ENCODE measurements at places on chromosomes 4 and X.

GRCh38 chr4:185888676-185889075 is 76.7 kb upstream of the SORBS2 start:
- DNase-seq: no peak

DNA sequence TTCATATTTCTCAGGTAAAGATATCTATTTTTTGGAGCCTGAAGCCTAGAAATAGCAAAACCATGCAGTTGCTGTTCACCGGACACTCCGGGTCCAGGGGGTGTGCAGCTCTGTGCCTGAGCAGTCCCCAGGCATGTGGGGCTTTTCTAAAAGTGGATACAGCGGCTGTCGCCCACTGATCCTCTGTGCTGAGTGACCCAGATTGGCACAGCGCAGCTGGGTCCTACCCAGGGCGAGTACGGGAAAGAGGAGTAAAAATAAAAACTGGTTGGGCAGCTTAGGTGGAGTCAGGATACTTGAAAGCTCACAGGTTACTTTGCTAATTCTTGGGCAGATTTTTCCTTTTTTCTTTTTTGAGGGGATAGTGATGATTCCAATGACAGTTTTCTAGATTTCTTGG is 118.8 kb downstream of the UCHL1 start:
- no peak for DNase-seq

GRCh38 chr4:113869743-113870375 is 108.3 kb upstream of the CAMK2D start:
- peak; percentile 31 for DNase-seq

DNA sequence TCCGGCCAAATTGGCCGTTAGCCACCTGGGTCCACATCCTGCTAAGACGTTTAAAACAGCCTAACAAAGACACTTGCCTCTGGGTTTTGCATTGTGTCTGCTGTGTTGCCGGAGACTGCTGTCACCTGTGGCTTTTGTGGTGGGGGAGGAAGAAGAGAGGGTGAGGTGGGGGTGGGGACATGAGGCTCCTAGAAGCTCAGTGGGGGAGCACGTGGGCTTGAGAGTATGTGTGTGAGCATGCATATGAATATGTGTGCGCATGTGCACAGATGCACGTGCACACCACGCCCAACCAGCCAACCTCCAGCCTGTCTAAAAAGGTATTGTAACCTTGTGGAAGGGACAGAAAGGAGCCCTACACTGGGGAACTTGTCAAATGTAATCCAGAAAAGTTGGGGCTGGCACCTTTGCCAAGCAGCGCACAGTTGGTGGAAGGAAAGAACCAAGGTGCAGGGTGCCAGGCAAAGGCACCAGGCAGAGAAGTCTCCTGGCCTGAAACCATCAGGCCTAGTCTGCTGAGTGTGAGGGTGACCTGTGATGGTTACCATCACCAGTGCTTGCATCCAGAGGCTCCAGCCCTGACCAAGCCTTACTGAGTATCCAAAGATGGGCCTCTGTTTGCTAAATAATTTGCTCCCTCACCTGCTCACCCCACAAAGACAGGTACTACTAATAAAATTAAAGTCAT is 10.1 kb upstream of the SASH3 start:
- DNase-seq: peak; percentile 87

- no peak for DNase-seq
These were observed 90.5 kb downstream of the FBXO8 start for GRCh38 chr4:174192943-174193342.

DNA sequence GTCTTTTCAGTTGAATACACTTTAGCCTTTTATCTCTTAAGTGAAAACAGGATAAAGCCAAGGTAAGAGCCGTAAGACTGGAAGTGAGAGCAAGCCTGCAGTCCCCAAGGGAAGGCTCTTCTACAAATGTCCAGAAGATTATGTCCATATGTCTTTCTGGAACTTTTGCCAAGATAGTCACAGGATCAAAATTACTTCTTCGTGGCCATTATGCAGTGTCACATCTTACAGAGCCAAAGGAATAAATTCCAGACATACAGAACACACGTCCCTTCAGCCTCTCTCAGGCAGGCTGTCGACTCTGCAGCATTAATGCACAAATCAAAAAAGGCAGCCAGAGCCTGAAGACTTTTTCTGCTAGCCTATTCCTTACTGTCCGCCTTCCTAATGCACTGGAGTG is 10.9 kb upstream of the GATB start:
- no peak for DNase-seq

DNA sequence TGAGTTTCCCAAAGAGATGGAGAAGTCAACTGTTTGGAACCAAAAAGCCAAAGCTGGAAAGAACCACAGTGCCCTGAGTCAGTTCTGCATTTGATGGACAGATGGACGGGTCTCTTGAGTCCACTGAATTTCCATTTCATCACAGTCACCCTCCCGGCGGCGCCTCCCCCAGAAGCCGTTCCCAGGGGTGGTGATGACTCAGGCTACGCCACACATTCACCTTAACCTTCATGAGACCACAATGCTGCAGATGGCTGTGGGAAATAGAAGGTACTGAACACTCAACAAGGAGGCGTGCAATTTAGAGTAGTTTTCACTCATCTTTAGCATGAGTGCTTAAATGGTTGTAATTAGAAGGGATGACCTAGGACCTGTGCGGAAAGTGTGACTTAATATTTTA is 61.3 kb downstream of the STOX2 start:
- no peak for DNase-seq

GRCh38 chr4:100421361-100421978 is 96.4 kb downstream of the EMCN start:
- no peak for DNase-seq

DNA sequence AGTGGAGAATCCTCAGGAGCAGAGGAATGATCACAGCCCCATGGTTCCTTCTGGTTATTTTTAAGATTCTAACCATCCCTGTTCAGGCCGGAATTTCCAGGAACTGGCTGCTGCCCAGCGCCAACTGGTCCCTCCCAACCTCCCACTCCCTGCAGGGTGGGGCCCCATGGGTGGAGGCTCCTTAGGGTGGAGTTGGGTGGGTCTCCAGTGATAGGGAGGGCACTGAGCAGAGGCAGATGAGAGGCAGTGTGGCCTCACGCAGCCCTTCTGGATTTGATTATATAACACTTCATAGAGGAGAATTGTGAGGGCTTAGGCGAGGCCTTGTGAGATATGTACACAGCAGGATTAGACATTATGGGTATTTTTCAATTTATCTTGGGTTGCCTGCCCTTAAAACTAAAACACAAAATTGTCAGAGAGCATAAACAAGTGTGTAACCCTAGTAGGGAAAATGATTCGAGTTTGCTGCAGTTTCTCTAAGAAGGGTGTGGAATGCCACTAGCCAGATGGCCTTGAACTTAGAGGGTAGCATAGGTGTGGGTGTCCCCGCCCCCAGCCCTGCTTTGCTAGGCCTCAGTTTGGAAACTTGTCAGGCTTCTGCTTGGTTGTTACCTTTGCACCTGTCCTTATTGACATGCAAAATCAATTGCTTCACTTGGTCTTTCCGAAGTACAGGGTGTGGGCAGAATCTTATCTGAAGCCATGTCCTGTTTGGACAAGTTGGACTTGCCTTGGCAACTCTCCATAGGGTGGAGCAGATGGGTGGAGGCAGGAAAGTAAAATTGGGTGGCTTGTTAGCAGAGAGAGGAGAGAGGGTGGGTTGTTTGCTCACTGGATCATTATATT is 9.4 kb downstream of the KLF3 start:
- no peak for DNase-seq

DNA sequence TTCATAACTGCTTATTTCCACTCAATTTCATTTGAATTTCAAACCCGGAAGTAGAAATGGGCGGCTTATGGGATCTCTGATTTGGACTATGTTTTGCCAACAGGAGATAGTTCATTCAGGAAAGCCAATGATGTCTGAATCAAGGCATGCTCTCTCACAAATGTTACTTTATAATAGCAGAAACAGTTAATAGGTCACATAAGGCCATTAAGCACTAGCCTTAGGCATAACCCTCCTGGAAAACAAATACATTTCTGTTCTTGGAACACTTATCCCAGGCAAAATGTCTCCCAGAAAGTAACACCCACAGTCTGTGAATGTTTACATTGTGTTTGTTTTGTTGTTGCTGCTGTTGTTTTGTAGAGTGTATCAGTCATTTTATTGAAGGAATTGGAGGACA is 1347.2 kb upstream of the PCDH7 start:
- DNase-seq: no peak

DNA sequence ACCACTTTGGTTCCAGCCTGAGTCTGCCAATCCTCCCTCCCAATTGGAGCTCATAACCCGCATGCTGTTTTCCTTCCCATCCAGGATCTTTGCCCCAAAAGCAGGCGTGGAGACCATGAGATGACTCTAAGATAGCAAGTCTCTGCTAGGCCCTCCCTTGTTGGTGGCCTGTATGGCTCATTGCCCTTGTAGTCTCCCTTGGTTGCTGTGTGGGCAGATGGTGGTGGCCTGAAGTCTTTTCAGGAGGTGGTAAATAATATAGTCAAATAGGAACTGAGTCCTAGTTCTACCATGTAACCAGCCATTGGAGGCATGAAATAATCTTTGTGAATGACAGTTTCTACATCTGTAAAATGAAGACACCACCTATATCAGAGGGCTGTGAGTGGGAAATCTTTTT is 1.2 kb downstream of the ATP6AP1 start:
- no peak for DNase-seq

- DNase-seq: no peak
These were observed 133.4 kb downstream of the TBC1D19 start for GRCh38 chr4:26717332-26717731.

GRCh38 chr4:66704243-66704642 is 841.1 kb downstream of the CENPC start:
- DNase-seq: no peak

DNA sequence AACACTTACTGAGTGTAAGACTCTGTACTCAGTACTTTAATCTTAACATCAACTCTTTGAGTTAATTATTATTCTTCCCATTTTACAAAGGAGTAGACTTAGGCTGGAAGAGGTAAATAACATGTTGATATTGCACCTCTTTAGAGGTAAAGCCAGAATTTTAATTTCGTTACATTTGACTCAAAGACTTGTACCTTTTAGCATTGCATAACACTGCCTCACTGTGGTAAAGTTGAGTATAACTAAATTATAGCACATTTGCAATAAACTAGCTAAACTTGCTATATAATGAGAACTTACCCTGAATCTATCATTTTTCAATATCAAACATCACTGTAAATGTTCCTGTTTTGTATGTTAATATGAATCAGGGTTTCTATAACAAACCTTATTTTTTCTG is 218.5 kb downstream of the PRR32 start:
- DNase-seq: no peak

GRCh38 chr4:82584931-82585330 is 23.1 kb upstream of the TMEM150C start:
- no peak for DNase-seq

GRCh38 chr4:137694138-137694537 is 161.8 kb upstream of the PCDH18 start:
- no peak for DNase-seq

DNA sequence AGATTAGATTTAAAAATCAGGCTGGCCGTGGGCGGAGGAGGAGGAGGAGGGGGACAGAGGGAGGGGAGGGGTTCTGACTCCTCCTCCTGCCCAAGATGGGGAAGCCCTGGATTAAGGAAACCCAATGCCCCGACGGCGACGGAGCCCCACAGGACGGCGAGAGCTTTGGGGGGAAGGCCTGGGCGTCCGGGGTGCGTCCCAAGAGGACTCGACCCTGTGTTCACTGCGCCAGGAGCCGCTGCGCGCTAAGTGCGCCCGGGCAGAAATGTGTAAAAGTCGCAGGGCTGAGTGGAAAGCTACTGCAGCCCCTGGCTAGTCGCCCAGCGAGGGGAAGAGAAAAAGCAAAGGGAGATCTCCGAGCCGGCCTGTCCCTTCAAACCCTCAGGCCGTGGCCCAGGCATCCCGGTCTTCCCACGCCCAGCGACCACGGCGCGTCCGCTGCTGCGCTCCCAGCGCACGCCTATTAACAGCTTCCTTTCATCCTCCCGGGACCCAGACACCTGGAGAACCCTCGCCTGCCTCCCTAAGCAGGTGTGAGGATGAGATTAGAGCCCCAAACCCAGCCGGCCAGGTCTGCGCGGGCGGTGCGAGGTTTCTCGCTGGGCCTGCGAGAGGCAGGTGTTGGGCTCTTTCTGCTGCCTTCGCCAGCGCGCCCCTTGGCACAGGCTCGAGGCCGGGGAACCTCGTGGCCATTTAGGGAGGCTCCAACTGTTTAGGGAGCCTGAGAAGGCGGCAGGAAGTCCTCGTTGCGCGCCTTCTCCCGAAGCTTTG is 1.4 kb upstream of the RPS6KA3 start:
- peak; percentile 25 for DNase-seq

- no peak for DNase-seq
These were observed 1429.4 kb upstream of the ADGRL3 start for GRCh38 chr4:59770601-59771264.

GRCh38 chr4:13268165-13268564 is 216.0 kb downstream of the RAB28 start:
- DNase-seq: no peak

DNA sequence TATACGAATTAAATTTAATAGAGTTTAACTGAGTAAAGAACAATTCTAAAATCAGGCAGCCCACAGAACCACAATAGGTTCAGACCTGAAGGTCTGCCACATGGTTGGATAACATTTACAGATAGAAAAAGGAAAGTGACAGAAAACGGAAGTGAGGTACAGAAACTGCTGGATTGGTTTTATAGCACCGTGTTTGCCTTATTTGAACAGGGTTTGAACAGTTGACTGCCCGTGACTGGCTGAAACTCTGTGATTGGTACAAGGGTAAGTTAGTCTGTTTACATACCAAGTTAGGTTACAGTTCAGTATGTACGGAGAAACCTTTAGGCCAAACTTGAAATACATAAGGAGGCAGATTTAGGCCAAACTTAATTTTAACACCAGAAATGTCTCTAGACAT is 64.1 kb upstream of the ATXN3L start:
- DNase-seq: no peak

DNA sequence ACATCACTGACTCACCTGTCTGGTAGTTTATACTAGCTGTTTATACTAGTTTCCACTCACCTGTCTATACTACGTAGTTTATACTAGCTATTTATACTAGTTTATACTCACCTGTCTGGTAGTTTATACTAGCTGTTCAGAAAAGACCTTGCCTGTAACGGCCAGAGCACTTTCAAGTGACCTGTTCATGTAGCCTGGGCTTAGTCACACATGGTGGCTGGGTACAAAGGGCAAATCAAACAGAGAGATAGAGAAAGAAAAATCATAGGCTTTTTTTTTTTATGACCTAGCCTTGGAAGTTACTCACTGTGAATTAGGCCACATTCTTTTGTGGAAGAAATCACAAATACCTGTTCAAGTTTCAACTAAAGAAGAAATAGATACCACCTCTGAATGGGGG is 30.7 kb upstream of the SPANXN4 start:
- no peak for DNase-seq

All from activated naive CD4-positive, alpha-beta T cell treated with anti-CD3 and anti-CD28 coated beads, Interleukin-2, amount 10 ng/mL, durations not matched to agents 7 days and 5 days (primary cell).